ENCODE measurements at places on chromosomes 6 and 20. TPM values are rescaled to one million over a fixed set of nuclear protein-coding genes. Genes with fewer than 3 reads are reported as not detected.
A peak's percentile ranks its signal among the peaks of the same experiment; 100 is the strongest.

- no peak for DNase-seq
These were observed 110.9 kb upstream of the SSTR4 start for GRCh38 chr20:22924046-22924737.

DNA sequence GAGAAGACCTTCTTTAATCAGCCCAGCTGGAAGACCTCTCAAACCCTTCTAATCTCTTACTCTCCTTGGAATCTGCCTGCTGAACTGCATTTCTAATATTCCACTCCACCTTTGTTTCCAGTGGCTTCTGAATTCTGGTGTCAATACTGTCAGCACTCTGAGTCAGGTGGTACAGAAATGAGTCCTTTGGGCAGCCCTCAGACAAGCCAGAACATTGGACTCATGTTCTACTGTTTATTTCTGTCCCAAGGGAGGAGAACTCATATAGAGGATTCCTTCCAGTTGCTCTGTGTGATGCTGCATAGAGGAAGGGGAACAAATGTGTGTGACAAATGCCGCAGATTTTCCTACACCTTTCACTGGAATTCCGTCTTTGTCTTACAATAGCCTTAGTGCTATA lies 114.8 kb downstream of the PHF3 start:
- DNase-seq: no peak

DNA sequence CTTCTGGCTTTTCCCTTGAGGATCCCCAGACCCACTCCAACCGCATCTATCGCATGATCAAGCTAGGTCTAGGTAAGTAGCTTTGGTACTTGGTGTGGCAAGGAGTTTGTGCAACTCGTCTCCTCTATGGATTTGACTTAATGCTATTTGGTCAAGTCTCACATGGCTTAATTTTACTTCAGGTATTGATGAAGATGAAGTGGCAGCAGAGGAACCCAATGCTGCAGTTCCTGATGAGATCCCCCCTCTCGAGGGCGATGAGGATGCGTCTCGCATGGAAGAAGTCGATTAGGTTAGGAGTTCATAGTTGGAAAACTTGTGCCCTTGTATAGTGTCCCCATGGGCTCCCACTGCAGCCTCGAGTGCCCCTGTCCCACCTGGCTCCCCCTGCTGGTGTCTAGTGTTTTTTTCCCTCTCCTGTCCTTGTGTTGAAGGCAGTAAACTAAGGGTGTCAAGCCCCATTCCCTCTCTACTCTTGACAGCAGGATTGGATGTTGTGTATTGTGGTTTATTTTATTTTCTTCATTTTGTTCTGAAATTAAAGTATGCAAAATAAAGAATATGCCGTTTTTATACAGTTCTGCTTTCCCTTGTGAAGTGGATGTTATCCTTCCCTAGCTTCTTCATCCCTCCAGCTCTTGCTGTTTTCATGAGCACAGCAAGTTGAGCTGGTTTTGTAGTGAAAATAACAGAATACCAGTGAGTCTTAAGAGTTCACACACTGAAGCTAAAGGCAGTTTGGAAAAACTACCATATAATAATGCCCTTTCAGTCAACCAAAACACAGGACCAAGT lies 3.8 kb downstream of the SLC35B2 start:
- DNase-seq: peak; percentile 47

The LRRC73 gene
- not detected for polyA plus RNA-seq
